ENCODE measurements at places on chromosomes 6 and 20. TPM values are rescaled to one million over a fixed set of nuclear protein-coding genes. Genes with fewer than 3 reads are reported as not detected.

Gene BCAS1
- total RNA-seq = 42.4 TPM

Gene FAM162B
- not detected for total RNA-seq

Gene KDM1B
- total RNA-seq = 19.7 TPM

DNA sequence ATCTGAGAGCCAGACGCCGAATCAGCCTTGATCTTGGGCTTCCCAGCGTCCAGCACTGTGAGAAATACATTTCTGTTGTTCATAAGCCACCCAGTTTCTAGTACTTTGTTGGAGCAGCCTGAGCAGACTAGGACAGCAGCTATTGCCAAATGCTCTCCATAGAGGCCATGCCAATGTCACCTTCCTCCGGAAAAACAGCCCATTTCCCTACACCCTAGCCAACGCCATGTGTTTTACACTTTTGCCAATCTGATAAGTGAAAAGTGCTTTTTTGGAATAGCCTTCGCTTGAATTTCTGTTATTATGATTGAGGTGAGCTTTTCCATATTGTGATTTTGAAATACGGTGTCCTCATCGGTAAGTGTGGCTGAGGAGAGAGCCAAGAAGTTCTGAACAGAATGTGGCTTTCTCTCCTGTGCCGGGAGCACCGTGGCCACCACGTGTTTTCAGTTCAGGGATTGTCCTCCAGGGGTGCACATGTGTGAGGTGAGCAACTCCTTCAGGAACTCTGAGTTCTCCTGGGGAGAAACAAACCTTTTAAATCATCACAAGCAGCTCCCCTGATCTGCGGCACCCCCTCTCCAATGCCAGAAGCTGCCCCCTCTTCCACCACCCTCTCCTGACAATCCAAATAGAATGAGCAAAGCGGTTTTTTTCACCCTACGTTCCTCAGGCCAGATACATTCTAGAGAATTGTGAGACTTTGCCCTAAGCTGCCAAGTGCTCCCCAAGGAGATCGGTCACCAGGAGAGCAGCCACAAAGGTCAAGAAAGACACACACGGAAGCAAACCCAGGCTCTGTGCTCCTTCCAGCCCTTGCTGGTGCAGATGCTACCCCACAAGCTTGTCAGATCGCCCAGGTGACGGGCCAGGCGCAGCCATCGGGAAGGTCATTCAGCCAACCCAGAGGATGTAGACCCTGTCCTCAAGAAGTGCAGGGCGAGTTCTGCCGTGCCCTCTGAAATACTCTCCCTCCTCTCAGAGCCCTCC is 36.0 kb downstream of the TAF8 start:
- no peak for DNase-seq

DNA sequence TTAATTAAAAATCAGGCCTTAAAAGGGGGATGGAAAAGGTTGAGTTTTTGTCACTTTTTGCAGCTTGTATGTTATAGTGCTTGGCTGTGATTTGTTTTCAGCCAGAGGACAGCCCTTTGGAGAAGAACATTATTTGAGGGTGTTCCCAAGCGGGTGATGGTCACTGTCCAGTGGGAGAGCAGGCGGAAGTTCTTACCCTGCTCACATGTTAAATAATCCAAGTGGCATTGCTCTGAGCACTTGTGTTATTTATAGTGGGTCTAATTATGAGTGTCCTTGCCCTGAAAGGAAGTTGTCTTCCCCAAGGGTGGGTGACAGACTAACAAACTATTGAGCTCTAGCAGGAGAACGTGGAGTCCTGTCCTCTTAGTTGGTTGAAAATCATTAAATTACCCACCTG is 49.5 kb downstream of the DOK5 start:
- no peak for DNase-seq

DNA sequence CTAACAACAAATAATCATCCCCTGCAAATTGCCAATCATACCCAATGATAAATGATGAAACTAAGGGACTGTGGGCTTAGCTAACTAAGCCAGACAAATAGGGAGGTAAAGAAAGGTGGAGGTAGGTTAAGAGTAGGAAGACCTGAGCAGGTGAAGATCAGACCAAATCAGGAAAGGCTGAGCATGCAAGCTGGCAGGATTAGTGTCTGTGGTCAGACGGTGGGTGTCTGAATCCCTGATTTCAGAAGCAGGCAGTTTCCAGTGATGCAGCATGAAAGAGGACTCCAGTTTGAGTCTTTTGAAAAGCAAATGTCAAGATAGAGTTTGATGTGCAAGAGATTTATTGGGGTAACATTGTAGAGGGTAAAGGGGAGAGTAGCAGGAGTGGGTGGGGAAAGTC is 181.4 kb upstream of the MYLIP start:
- no peak for DNase-seq

DNA sequence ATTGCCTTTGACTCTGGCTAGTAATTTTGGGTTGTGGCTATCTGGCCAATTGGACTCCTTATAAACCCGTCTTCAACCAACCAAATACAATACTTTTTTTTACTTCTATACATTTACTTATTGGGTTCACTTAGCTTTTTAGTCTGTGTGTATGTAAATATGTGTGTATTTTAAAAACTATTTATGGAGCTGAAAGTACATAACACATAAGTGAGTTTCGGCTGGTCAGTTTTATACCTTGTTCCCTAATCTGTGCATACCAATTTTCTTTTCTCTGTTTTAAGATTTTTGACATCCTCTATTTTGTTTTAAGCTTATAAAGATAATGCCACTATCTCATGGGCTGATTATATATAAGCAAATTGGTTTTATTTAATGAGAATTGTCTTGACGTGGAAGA is 129.5 kb downstream of the LRRC1 start:
- no peak for DNase-seq

Gene TSPO2
- total RNA-seq = not detected

- no peak for DNase-seq
These were observed 136.9 kb upstream of the SLC22A16 start for GRCh38 chr6:110613356-110613755.

GRCh38 chr20:59247731-59248684 is 52.4 kb upstream of the EDN3 start:
- no peak for DNase-seq

DNA sequence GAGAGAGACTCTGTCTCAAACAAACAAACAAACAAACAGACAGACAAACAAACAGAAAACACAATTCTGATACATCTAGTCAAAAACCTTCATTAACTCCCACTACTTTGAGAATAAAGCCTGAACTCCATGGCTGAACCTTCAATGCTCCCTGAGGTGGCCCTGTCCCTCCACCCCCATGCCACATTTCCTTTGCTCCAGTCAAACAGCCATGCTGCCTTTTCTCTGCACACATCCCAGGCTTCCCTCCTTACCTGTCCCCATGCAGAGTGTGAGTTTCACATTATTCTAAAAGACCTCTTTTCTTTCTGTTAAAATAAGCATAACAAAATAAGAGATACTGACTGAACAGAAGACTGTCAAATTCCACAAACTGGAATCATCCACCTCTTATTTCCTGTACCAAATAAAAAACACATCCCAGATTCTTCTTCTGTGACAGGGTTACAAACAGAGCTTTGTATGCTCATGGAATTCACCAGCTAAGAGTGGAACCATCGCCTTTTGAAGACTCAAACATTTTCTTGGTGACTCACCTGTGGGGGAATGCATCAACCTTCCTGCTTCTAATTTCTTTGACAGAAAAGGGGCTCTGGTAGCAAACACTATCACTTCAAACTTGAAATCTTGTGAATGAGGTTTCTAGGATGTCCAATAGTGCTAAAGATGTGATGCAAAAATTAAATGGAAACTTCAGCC is 71.0 kb upstream of the SLC22A16 start:
- DNase-seq = no peak

Gene CTAGE9
- not detected for total RNA-seq

Data from HT-29 (cell line).